ENCODE measurements at places on chromosomes 7 and 10.

GRCh38 chr7:102426268-102427018 is 6.9 kb upstream of the ORAI2 start:
- DNase-seq: no peak

DNA sequence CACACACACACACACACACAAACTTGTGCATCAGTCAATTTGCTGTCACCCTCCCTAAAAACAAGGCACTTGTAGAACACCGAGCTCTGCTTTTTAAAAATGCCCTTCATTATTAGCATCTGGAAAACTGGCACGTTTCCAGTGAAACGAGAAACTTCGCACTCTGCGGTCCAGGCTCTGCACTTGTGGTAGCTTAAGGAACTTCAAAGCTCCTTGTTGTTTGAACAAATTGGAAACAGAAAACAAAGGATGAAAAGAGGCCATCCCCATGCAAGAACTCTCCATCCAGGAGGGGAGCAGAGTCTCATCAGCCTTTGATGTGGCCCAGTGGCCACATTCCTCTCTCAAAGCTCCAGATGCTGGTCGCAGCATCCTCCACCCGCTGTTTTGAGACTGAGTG is 105.1 kb downstream of the C10orf90 start:
- DNase-seq: no peak

GRCh38 chr7:75819711-75820110 is 6.1 kb upstream of the CCL24 start:
- DNase-seq: no peak

DNA sequence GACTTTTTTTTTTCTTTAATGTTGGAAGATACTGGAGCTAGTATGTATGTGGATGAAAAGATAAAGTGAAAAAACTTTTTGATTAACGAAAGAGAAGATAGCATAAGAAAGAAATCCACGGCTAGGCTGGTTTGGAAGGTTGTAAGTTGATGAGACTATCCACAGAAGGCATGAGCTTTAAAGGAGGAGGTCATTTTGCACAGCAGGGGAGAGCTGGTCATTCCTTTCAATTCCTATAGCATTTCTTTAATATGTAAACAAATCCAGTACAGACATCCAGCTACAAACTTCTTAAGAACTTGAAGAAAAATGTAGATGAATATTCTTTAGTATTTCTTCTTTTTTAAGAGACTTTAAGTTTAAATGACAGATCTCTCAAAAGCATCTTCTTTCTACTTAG is 281.3 kb downstream of the CACNA2D1 start:
- DNase-seq: no peak

- DNase-seq: no peak
Observed at GRCh38 chr7:80139236-80139635, 4.6 kb downstream of the GNAI1 start.

DNA sequence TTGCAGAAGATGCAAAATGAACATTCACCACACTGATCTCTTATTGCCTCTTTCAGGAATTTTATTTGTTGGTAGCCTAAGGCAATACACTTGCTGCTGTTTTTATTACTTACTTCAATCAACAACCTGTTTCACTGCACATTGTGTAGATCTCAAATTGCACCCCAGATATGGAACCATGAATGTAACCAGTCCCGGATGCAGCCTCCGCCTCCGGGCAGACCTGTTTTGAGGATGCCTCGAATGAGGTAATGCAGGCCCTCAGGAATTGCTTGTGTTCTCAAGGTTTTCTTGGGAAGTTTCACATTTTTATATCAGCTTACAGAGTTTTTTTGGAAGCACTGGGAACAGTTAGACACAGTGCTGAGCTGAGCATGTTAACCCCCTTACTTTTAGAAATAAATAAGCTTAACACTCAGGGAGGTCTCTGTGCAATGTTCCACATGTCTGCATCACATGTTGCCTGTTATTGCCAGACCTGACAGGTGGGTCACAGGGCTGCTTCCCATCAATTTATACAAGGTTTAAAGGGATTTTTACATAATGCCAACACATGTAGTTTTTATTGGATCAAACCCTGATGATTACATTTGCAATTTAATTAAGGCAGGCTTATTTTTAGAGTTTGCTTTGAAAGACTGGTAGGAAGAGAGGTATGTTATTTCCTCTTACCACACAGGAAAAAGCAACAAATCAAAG is 193.1 kb upstream of the POM121L12 start:
- DNase-seq: no peak

GRCh38 chr7:129514683-129515082 is 12.4 kb downstream of the SMKR1 start:
- DNase-seq: no peak

DNA sequence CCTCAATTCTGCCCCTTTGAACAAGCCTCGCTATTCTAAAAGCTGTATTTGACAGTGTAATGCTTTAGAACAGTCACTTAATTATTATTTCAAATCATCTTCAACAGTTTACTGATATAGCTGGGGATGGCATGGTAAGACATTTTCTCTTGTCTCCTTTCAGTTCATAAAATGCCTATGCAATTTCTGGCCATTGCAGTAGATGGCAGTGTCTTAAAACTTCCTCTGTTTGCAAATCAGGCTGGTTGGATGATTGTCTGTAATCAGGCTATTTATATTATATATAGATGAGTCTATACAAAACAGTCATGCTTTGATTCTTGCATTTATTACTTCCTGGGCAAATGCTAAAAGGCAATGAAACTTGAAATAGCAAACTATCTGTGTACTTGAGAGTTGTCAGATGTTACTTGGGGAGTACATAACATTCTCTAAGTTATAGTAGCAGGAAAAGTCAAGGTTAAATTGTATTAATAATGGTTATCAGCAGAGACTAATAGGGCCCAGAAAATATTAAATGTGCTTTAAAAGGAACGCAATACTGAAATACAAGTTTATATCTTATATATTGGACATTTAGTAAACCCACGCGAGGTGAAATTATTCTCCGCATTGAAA is 55.5 kb upstream of the LHFPL3 start:
- no peak for DNase-seq

DNA sequence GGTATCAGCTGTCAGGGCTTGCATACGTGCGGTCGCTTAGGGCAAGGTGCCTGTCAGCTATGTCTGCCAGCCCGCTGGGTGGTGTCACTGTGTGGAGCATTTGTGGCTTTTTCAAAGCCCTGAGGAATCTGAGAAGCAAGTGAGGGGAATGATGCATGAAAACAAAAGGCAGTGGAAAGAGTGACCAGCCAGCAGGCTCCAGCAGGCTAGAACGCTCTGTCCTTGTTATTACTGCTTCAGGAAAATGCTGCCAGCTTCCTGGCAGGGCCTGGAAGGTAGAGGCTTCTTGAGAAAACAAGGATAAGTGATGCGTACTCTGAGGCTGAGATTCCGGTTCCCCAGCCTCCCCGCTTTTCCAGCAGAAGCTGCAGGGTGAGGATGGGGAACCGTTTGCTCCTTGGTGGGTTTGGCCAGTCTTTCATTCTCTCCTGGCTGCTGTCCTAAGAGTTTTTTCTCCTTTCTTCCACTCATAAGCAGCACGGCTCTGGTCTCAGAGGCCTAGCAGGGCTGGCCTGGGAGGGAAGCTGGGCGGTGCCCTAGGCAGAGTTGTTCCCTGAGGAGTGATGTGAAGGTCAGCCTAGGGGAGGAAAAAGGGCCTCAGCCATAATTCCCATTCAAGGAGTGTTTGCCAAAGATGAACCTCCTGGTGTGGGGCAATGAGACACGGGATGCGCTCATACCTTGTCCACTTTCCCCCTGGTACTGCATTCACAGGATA is 42.8 kb upstream of the MKLN1 start:
- DNase-seq: peak; percentile 32

DNA sequence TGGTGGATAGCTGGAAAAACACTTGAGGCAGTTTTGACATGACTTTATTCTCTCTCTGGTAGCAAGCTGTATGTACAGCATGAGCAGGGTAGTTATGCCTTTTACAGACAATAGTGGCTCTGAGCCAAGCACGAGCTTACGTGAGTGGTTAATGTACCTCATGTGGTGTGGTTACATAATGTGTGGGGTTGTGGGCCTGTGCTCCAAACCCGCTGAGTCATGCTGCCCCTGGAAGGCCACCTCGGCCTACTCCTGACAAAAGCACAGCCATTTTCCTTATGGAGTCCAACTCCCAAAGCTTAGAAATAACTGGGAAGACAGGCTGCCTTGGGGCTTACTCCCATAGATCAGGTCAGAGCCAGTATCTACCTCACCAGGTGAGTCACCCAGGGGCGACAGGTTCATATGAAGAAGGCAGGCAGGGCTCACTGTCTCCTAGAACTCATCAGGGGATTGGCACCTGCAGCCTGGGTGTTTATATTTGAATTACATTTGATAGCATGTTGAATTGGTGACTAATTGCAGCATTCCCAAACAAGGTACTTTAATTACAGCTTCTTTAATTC is 404.5 kb downstream of the ADRA2A start:
- DNase-seq: no peak

DNA sequence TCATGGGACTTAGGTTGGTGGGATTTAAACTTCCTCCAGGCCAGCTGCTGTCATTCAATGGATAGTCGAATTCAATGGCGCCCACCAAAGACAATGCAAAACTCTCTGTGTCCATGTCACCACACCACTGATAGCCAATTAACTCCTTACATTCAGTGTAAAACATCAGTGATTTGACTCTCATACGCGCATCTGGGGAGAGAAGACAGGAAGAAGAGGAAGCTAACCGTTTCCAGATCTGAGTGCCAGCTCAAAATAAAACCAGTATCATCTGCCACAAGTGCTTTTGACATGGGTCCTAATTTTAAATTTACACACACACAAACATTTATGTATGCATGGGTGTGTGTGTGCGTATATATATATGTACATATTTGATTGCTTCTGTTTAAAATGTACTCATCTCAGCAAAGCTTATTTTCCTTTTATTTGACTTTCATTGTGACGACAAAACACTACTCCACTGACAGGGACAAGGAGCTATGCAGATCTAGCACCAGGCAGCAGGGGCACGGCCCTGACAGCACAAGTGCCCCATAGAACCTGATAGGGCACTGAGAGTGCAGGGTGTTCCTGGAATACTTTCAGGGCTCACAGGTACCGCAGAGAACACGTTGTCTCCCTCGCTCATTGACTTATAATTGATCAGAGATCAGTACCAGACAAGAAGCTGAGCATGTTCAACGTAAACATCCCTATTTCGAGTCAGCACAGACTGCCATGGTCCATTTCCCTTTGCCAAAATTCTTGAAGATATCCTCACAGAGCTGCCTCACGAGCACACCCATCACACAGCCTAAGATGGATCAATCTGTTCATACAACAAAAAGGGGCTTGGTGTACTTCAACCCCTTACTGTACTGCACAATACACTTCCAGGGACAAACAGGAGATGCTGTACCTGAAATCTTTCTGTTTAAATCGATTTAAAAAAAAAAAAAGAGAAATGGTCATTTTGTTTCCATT is 176.1 kb downstream of the COBL start:
- no peak for DNase-seq
